ENCODE measurements at places on chromosomes 12 and 14.

- DNase-seq: no peak
These were observed 158.9 kb downstream of the TMX1 start for GRCh38 chr14:51398898-51399297.

- DNase-seq: peak; percentile 64
These were observed 15.8 kb downstream of the KRT7 start for GRCh38 chr12:52248541-52249461.

- DNase-seq: no peak
These were observed 26.4 kb downstream of the GLIPR1L1 start for GRCh38 chr12:75360920-75361319.

DNA sequence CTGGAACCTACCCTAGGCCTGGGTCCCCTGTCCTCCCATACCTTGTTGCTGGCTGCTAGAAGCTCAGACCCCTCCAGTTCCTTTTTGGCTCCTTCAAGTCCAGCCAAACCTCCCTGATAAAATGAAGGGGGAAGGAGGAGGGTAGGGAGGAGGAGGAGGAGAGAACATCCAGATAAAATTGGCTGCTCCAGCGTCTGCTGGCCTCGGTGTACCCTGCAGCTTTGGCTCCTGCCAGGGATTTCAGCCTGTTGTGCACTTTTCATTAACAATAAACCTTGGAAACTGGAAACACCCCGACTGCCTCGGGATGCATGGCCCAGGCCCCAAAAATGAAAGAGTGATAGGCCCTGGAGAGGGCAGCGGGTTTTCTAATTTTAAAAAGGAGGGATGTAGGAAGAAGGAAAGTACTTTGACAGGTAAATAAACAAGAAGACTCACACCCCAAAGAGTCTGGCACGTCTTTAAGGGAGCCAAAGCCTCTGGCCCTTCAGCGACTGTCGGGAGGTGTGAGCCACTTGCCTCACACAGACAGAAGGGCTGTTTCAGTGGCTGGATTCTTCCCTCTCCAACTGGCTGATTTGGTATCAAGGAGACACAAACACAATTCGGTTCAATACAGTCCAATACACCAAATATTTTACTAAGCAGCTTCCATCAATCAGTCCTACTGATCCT lies 49.8 kb downstream of the NUAK1 start:
- peak; percentile 21 for DNase-seq

DNA sequence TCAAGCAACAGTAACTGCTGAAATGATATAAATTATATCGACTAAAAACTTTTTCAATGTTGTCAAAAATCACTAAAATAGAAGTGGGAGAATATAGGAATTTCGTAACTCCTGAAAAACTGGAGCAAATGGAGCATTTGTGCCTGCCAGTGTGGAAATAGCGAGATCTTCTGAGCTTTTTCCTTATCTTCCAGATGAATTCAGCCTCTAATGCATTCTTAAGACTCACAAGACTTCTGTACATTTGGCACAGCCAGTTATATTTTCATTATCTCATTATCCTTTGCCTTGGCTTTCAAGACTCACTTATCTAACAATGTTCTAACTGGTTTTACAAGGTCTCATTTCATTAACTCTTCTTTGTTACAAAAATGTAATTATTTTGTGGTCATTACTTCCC lies 252.4 kb downstream of the GXYLT1 start:
- no peak for DNase-seq
